ENCODE measurements at places on chromosomes 5 and 9.

- DNase-seq, result no peak
Observed at GRCh38 chr5:102762562-102763227, 7.6 kb downstream of the PAM start.

DNA sequence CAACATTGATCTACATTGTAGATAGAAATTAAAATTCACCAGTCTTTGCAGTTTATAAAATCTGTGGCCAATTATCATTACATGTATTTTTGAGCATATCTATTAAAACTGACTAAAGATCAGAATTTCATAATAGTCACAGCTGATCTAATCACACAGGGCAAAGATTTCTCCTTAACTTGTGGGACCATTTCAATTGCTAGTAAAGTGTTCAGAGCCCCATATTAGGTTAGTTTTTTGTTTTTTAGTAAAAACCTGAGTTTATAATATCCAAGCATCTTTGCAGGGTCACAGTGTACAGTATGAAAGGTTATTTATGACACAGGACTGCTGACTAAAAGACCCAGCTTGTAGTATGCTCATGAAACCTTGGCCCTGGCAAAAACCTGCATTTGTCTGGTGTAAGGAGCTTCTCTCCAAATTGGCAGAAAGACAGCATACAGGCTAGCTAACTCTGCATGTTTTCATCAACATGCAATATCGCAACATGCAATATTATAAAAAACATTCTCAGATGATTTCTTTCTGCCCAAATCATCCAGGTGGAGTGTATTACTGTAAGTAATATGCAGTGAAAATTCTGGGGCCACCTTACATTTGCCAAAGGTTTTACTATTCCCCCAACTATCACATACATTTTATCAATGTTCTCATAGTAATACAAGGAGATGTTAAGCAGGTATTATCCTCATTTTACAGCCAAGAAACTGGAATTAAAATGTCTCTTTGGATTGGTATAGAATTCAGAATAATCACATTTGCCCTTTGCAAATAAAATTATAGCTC, 37.7 kb upstream of the ALDH1A1 start:
- no peak for DNase-seq

DNA sequence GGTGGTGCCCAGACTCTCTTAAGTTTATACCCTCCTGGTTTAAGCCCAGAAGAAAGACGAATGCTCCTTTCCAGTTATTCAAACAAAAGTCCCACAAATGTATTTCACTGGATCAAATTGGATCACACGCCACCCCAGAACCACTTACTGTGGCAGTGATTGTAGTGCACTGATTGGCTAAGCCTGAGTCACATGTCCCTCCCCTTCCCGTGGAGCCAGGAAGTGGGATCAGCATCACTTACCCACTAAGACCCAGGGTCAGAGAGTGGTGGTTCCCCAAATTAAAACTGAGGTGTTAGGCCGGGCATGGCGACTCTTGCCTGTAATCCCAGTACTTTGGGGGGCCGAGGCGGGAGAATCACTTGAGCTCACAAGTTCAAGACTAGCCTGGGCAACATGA, 29.5 kb upstream of the CCDC180 start:
- no peak for DNase-seq

DNA sequence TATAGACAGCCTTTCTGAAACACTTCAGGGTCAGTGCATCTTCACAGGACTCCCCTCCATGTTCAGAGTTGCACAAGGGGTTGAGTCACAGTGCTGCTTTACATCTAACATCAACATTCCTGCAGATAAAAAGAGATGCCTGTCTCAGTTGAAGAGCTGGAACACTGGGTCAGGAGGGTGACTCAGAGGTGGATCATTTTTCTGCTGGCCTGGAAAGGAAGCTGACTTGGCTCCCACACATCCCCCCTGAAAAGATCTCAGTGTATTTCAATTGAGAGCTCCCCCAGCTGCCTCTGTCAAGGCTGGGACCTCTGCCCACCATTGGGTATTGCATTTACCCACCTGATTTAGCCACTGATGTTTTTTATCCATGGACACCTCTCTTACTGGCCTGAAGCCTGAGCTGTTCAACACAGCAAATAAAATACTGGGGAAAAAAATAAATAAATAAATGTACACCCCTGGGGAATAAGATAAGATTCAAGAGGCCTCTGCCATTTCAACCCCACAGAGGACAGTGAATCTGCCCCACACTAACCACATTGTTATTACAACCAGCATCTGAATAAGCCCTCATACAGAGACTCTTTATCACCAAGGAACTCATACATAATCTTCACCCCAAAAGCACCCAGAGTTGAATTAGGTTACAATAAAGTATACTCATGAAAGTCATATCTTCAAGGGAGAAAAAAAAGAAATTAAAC, 716.4 kb downstream of the SEMA5A start:
- no peak for DNase-seq

DNA sequence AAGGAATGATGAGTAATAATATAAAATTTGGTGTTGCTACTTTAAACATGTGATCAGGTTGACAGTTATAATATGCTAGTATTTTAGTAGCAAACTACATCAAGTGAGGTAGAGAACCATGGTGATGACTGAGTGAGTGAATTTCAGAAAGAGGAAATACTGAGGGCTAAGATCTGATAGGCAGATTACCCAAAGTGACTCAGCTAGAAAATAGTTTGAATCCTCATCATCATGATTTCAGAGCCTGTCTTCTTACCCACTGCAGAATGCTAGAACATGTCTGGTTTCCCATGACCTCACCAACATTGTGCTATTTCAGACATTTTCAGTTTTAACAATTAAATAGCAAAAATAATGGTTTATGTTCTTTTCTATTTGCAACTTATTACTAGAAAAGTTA, 602.1 kb downstream of the TAF11L14 start:
- no peak for DNase-seq

DNA sequence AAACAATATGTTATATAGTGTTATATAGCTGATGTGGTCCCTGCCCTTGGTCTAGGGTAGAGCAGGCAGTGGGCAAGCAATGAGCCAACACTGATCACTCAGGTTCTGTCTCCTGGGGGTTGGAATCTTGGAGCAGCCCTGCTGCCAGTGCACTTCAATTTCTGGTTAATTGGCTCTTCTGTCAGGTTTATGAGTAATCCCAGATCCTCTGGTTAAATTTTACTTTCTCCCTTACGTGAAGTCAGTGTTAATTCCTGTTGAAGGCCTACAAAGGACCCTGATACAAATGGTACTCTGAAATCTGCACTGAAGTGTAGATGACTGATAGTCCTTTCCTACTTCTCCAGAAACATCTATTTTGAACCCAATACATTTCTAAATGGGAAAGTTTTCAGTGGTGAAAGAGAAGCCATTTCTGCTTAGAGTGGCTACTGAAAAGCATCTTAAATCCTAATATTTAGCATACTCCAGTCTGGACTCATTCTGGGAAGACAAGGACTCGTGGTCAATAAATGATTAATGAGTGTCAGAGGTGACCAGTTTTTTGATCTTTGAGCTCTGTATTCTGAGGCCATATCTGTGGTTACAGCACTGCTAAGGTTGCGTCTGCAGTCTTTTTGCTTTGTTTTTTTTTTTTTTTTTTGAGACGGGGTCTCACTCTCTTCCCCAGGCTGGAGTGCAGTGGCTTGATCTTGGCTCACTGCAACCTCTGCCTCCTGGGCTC, 442.4 kb downstream of the KIF4B start:
- DNase-seq, result no peak
